ENCODE measurements at places on chromosomes 2 and 18.

DNA sequence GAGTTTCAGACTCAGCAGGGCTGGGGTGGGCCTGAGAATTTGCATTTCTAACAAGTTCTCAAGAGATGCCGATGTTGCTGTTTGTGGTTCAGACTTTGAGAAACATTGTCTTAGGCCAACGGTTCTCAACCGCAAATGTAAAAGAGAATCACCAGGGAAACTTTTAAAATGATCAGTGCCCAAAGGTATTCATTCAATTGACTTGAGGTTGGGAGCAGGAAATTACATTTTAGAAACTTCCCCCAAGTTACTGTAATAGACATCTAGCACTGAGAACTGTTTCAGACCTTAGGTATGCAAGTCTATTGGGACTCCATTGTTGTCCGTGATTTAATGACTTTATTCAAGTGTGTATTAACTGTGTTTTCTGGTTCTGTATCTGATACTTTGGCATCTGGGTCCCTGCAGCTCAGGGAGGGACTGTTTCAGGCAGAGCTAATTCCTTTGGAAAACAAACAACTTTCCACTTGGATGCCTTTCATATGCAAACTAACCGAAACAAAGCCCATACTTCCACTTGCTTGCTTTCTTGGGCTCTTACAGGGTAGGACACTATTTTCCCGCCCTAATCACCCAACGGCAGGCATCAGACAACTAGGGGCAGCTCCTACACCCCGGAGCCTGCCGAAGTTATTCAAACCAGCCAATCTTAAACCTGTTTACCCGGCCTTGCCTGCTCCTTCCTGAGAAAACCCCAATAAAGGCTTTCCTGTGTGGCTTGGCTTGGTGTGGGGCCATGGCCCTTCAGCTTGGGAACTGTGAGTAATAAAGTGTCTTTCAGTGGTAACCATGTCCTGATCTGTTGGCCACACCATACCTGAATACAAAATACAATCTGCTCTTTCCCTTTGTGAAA lies 97.6 kb downstream of the POLE4 start:
- peak; percentile 16 for DNase-seq

- no peak for DNase-seq
These were observed 69.2 kb downstream of the ADD2 start for GRCh38 chr2:70698847-70699246.

- DNase-seq = peak; percentile 31
These were observed 399.8 kb upstream of the SLC8A1 start for GRCh38 chr2:40851661-40852060.

- no peak for DNase-seq
These were observed 1.5 kb downstream of the ZC3H8 start for GRCh38 chr2:112253261-112253815.

GRCh38 chr2:191128172-191128910 lies 22.5 kb downstream of the STAT4 start:
- no peak for DNase-seq

GRCh38 chr18:58529714-58530354 lies 99.1 kb downstream of the ALPK2 start:
- DNase-seq = no peak

DNA sequence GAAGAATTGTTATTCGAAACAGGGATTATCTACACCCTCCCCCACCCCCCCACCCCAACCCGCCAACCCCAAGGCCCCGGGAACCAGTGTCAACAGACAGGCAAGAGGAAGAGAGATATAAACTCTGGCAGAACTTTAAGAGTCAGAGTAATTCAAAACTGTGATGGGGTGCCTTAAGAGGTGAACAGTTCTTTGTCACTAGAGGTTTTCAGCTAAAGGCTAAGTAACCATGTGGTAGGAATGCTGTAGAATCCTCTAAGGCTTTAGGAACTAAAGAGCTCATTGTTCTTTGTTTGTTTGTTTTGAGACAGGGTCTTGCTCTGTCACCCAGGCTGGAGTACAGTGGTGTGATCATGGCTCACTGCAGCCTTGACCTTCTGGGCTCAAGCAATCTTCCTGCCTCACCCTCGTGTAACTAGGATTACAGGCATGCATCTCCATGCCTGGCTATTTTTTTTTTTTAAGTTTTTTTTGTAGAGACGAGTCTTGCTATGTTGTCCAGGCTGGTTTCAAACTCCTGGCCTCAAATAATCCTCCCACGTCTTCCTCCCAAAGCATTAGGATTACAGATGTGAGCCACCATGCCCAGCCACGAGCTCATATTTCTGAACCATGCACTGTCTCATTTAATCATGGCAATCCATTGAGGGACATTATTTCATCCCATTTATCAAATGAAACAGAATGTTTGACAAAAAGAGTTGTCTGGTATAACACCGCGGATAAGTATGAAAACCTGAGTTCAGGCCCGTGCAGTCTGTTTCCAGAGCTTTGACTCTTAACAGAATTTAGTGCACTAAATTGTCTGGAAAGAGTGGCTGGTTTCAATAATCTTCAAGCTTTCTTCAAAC lies 20.8 kb upstream of the TMEM17 start:
- no peak for DNase-seq

GRCh38 chr18:38982072-38982471 lies 1416.5 kb upstream of the CELF4 start:
- DNase-seq = no peak

GRCh38 chr18:10792181-10792580 lies 266.4 kb downstream of the NAPG start:
- DNase-seq = no peak

DNA sequence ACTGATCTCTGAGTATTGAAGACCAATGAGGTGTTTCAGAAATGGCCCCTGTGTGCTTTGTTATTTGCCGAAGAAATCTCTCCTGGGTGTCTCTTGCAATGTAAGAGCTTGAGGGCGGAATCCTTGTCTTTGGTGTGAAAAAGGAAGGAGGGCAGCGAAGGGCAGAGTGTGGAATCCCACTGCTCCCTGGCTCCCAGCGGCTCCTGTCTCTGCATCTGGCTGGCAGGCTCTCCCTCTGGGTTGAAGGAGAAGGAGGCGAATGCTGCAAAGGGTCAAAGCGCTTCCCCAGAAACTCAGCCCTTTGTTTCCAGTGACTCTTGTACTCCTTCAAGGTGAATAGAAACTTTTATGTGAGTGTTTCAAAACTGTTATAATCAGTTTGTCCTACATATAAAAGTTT lies 457.5 kb downstream of the CNTNAP5 start:
- no peak for DNase-seq

DNA sequence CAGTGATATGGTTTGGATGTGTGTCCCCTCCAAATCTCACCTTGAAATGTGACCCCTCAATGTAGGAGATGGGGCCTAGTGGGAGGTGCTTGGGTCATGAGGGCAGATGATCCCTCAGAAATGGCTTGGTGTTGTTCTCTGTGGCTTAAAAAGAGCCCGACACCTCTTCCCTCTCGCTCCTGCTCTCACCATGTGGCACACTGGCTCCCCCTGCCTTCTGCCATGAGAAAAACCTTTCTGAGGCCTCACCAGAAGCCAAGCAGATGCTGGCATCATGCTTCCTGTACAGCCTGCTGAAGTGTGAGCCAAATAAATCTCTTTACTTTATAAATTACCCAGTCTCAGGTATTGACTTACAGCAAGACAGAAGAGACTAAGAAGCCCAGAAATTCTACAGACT lies 357.1 kb downstream of the NRXN1 start:
- no peak for DNase-seq

DNA sequence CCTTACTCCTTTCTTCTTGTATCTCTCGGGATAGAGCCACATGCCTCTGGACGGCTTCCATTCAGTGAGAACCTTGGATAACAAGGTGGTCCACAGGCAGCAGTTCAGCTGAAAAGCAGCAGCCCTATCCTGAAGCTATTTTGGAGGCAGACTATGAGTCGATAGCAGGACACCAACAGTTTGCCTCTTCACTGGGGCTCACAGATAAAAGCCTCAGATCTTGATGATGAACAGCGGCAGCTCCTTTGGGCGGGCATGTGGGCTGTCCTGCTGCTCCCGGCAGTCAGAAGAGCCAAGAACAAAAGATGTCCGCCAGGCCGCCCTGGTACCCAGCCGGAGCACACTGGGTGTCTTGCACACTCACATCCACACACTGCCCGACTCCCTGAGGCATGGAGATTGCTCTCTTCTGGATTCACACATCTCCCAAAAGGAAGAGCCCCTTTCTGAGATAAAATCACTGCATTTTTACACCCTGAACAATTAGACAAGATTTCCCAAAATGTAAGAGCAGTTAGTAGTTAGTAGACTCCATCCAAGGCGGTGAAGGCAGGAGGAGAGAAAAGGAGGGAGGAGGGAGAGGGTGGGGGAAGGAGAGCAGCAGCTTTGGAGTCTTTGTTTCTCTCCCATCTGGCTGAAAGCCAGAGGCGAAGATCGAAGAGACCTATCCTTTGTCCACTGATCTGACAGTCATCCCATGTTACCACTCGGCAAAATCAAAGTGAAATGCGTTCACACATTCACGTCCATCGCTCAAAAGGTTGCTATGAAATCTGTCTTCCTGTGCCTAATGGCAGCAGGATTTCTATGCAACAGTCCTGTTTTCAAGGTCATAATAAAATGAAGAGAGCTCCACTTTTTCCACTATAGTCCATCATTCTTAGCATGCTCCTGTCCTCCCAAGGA lies 90.1 kb upstream of the KLF7 start:
- no peak for DNase-seq

GRCh38 chr2:118580651-118581050 lies 266.8 kb downstream of the EN1 start:
- DNase-seq = no peak

DNA sequence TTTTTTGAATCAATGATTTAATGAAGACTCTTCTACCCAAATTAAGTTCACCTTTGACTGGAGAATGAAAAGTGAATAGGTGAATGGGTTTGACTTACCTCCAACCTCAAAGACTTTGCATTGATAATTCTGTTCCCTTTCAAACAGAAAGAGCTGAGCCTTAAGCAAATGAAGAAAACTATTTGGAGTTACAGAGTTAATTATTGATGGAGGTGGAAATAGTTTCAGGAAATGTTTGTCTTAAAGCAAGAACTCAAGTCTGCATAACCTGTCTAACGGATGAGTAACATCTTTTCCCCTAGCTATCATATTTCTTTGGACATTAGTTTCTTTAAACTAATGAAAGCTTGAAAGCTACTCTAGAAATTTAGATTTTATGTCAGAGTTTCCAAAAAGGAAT lies 166.5 kb downstream of the CERS6 start:
- DNase-seq = peak; percentile 55

DNA sequence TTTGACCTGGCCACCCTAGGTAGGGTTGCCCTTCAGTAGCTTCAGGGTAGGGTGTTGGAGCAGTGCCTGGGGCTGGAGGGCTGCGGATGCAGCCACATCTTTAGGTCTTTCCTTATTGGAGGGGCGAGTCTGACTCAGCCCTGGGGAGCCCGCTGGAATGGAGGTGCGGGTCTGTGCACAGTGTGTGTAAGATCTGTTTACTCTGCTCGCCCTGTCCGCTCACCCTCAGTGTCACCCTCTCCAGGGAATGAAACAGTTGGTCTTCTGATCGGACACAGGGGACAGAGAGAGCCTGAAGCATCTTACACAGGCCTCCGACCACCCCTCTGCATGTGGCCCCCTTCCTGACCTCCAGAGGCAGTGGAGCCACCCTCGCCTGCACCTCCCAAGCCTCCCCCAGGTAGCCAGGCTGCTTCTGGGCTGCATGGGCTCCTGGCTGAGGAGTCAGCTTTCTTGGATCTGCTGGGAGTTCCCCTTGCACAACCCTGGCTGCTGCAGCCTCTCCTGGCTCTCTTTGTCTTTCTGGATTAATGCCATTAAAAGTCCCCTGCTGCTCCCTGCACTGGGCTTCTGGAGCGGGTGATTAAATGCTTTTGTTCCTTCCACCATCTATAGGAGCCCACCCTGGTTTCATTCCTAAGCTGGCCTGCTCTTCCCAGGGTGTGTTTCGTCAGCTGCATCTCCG lies 82.6 kb downstream of the ASB1 start:
- no peak for DNase-seq

GRCh38 chr18:50875966-50876536 lies 2.9 kb upstream of the ME2 start:
- no peak for DNase-seq

- DNase-seq = no peak
These were observed 133.0 kb upstream of the MYO3B start for GRCh38 chr2:170044751-170045478.

- DNase-seq = no peak
These were observed 54.1 kb upstream of the ACYP2 start for GRCh38 chr2:54061272-54061671.

DNA sequence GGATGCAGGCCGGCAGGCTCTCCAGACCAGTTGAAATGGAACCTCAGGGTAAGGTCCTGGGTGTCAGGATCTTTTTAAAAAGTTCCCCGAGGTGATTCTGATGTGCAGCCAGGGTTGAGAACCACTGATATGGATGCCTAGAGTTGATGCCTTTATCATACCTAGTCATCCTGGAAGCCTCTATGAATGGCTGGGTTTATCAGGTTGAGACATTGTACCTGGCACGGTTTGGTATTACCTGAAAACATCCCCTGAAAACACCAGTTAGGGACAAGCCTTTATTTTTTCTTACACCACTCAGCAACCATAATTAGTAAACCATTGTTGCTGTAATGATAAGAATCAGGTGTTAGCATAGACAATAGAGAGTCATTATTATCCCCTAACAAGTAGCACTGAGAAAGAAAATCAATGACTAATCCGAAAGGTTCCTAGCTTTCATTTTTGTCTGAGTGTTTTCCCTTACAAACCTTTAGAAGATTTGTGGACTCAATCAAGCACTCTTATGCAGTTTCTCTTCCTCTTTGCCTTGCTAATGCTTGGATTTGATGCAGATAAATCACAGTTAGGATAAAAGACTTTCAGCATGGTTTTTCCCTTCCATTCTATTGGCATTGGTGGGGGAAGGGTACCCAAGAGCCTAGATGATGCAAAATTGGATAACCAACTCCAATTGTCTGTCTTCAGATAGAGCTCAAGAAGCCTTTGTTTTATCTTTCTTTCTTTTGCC lies 116.5 kb upstream of the LYPD6 start:
- DNase-seq = no peak

- DNase-seq = no peak
These were observed 1067.4 kb downstream of the LRP1B start for GRCh38 chr2:141063406-141063805.

DNA sequence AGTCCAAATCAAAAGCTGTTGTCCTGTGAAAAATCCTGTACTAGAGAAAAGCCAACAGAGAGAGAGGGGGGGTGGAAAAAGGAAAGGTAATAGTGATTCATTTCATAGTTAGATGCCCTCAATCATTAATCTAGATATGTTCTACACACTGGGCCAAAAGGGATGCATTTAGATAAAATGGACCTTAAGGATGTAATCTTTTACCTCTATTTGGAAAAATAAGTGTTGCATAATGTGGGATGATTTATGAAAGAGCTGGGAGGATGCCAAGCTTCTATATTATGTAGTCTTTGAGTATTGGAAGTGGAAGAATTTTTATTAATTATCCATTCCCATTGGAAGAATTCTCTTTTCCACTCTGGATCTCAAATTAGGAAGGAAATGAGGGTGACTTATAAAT lies 480.5 kb upstream of the ZEB2 start:
- no peak for DNase-seq
